Substantia nigra (tissue), 51 donors: ENCODE measurements at places on chromosomes 12 and 14.

GRCh38 chr14:77124345-77125280 is 17.0 kb downstream of the ZDHHC22 start:
- DNase-seq: peak; percentile 55

DNA sequence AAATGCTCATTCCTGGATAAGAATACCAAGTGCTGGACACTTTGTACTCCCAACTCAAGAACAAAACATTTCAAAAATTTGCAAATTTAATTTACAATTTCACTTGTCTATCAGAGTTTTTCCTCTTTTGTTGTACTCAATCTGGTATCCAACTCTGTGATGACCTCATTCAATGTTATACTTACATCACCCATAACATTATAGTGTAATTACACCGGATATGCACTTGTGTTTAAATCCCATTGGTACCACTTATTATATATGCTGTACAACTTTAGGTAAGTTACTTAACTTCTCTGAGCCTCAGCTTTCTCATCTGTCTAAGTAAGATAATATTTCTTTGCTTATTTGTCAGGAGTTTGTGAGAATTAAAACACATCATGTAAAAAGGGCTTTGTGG is 76.6 kb upstream of the KCNJ8 start:
- no peak for DNase-seq

DNA sequence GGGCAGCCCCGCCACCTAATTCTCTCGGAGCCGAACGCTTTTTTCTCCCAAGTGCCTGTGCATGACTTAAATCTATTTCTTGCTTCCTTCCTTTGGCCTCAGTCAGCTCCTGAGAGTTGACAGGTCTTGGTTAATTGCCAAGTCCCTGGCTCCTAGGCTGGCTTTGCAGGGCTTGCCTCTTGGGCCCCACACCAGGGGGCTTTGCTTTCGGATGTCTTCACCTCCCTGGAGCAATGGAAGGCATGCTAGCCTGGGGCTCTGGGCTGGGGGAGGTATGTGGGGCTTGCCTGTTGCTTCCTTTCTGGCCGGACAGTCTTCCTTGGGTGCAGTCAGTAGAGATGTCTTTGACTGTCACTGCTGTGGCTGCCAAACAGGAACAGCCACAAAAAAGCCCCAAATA is 2.2 kb upstream of the KRT80 start:
- DNase-seq: no peak

DNA sequence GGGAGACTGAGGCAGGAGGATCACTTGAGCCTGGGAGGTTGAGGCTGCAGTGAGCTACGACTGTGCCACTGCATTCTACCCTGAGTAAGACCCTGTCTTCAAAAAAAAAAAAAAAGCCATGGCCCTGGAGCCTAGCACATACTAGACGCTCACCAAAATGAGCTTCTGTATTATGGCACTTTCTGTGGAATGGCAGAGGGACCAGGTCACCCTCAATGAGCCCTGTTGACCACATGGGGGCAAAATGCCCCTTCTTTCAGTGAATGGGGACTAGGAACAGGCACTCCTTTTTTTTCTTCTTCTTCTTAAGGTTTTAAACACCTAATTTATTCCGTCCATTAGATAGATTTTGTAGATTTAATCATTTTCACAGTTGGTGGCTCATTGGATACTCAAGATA is 50.5 kb downstream of the FAM222A start:
- no peak for DNase-seq

GRCh38 chr14:39432619-39433451 is 602 bp upstream of the FBXO33 start:
- DNase-seq: peak; percentile 91

- DNase-seq: no peak
Observed at GRCh38 chr12:69719336-69720316, 19.0 kb upstream of the RAB3IP start.

GRCh38 chr12:18363321-18363720 is 102.0 kb downstream of the PIK3C2G start:
- no peak for DNase-seq

- DNase-seq: no peak
Observed at GRCh38 chr14:90521084-90521929, 124.5 kb downstream of the CALM1 start.

DNA sequence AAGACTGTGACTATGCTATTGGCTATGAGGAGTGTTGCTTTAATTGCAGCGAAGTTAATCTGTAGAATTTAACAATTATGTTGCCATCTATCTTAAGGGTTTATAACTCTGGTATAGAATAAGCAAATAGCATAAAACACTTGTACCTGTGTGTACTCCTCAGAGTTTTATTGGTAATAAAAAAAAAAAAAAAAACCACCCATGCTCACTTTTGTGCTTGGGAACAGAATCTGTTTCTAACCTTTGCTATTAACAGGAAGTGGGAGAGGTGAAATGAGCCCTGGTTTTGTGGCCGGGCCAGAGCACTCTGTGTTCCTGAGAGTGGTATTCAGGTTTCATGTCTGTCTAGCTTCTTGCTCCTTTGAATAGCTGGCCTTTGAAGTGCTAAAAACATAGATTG is 53.1 kb downstream of the PDE3A start:
- no peak for DNase-seq

DNA sequence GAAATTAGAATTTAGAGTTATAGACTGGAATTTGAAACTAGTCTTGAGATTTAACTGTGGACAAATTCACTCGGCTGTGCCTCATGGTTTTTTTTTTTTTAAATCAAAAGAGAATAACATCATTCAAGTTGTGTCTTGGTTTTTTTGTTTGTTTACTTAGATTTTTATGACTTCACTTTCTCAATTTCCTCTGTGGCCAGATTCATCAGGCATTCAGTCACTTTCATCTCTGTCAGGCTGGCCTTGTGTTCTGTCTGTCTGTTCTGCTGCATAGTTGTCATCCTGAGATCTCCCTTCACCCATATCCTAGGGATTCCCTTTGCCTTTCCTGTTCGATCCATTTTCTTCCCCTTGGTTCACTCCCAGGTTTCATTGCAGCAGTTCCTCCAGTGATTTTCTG is 10.0 kb downstream of the MARK3 start:
- no peak for DNase-seq

DNA sequence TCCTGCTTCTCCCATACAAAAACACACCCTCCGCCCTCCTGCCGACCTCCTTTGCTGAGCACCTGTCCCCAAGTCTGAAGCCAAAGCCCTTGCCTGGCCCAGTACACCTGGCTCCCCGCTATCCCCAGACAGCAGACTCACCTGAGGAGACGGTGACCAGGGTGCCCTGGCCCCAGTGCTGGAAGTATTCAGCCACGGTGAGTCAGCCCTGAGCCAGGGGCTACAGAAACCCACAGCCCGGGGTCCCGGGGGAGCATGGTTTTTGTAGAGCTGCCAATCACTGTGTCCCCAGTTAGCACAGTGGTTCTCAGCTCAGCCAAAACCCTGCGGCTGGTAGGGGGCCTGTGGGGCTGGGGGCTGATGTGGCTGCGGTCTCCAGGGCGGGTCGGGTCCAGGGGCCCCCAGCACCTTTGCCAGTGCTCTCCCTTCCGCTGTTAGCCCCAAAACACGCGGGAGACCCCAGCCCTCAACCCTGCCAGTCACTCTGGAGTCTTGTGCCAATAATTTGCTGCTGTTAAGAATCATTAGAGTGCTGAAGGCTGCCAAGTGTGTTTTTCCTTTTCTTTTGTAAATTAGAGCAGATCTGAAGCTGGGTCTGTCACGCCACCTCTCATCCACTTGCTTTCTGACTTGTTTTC is 339.0 kb downstream of the TMEM121 start:
- no peak for DNase-seq

GRCh38 chr14:61889914-61890351 is 127.7 kb downstream of the SNAPC1 start:
- no peak for DNase-seq

GRCh38 chr12:108310489-108310888 is 28.6 kb downstream of the CMKLR1 start:
- no peak for DNase-seq

- no peak for DNase-seq
Observed at GRCh38 chr12:88375306-88376305, 204.7 kb downstream of the KITLG start.

GRCh38 chr12:28991626-28992025 is 157.5 kb upstream of the FAR2 start:
- no peak for DNase-seq

- DNase-seq: no peak
Observed at GRCh38 chr14:87080146-87080545, 912.8 kb downstream of the GALC start.

- DNase-seq: no peak
Observed at GRCh38 chr12:22658214-22658613, 33.2 kb downstream of the ETNK1 start.

DNA sequence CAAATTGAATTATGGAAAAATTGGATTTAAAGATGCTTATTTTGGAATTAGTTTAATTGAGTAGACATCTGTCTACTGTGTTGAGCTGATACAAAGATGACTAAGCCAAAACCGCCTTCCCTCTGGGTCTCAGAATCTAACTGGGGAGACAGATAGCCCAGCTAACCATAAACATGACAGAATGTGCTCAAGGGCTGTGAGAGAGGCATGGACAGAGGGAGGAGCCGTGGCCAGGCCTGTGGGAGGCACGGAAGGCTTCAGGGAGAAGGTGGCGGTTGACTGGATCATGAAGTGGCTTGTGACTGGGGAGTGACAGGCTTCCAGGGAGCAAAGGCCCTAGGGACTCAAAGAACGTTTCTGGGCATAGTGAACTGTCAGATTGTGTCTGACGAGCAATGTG is 74.6 kb downstream of the DACT1 start:
- no peak for DNase-seq

- no peak for DNase-seq
Observed at GRCh38 chr12:120684523-120684932, 2.4 kb upstream of the MLEC start.

DNA sequence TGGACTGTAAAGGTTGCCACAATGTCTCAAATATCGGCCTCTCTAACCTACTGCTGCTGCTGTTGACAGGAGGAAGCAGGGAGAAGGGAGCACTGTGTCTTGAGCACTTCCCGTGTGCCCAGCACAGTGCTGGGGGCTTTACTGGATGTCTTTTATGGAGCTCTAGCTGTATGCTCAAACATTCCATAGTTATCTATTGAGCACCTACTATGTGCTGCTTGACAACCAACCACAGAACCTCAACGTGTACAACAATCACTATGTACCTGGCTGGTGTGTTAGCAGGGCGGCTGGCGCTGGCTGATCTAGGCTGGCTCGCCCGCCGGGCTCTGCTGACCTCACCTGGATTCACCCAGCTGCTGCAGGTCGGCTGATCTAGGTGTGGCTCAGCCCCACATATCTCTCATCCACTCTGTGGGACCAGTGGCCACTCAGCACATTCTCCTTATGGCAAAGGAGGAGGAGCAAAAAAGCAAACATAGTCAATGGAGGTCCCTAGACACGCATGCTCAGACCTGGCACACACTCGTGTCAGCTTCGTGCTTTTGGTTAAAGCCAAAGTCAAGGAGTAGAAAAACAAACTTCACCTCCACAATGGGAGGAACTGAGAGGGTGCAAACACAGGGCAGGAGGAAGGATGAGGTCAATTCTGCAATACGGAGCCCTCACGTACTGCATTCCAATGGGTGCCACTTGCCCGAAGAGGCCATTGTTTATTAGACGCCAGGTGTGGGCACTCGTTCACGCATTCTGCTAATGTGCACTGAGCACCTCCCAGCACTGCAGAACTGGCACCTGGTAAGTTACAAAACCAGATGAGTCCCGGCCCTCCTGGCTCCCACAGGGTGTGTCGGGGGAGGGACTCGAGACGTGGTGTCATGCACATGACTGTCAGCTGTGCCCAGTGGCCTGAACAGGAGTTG is 147.2 kb downstream of the SCARB1 start:
- no peak for DNase-seq

DNA sequence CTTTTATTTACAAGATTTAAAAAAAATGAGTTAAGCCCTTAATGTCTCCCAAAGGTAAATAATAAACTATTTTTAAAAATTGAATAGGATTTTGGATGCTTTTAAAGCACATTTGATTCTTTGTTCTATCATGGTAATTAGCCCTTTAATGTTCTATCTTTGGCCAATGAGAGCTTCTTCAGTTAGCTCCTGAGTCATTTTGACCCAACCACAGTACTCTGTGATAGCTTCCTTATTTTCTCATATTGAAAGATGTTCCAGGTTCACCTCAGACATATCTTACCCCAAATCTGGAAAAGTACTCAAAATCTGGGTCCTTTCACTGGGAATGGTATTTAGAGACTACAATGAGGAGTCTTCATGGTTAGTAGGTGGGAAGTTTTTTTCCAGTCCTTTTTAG is 98.0 kb downstream of the MYRFL start:
- no peak for DNase-seq

DNA sequence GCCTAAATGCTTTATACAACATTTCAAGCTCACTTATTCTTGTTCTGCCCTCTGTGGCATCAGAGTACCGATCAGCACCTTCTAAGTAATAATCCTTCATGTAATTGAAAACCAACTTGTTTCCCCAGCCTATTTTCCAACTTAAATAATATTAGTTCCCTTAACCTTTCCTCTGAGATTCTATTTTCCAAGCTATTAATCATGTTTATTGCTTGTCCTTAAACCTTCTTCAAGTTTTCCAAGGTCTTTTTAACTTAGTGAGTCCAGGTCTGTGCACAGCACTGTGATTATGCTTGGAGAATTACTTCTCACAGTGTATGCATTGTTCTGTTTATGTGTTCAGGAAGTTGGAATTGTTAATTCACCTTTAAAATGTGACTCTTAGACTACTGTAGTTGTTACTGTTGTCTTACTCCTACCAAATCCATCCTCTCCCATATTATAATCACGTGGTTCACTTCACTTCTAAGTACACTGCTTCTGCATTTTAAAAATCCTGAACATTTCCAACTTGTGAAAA is 1039.3 kb upstream of the FOXG1 start:
- DNase-seq: no peak

- DNase-seq: no peak
Observed at GRCh38 chr12:24113701-24114100, 164.2 kb upstream of the SOX5 start.

DNA sequence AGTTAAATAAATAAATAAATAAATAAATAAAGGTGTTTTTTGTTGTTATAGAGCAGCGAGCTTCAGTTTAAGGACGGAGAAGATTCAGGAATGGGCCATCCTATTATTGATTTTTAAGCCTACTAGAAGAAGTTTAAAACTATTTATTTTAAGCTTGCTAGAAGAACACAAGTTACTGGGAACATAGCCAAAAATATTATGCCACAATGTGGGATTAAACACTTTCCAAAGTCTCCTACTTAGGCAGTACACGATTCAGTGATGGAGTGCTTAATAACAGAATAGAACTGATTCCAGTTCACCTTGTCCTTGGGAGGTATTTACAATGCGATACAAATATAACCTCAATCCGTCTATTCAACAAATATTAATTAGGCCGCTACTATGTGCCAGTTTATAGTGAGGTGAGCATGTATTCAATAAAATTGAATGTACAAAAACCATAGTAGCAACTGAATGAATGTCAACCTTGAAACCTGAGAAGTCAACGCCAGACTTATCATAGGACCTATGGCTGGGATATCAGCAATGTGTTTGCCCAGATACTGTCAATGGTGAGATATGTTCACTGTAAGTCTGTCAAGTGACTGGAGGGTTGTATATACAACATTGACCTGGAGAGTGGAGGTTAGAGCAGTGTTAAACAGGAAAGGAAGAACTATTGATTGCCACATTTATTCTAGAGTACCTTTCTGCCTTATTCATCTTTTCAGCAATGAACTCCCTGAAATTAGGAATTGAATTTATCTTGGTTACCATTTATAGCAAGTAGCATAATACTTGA is 486.4 kb downstream of the TMTC2 start:
- no peak for DNase-seq
